ENCODE measurements at places on chromosomes 5 and 9.
A peak's percentile ranks its signal among the peaks of the same experiment; 100 is the strongest.

DNA sequence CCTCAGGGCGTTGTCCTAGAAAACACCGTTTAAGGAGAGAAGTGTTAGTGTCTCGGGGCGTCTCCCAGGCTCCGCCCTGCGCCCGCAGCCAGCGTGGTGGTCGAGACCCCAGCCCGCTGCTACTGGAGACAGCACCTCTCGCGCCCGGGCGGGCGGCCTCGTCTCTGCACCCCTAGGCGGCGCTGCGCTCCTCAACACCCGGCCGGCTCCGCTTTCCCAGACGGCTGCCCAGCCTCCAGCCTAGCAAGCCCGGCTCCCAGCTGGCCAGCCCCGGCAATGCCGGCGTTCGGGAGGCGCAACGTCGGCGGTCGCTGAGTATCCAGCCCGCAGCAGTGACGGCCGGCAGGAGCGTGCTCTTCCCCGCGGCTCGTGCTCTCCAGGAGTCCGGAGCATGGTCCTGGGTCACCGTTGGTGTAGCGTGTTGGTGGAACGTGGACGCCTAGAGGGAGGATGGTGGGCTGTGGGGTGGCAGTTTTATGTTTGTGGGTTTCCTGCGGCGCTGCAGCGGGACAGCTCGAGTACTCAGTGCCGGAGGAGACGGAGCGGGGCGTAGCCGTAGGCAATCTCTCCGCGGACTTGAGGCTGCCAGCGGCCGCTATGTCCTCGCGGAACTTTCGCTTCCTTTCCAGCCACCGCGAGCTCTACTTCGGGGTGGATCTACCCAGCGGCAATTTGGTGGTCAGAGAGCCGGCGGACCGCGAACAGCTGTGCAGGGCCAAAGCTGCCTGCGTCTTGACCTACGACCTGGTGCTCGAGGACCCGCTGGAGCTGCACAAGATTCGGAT, 536 bp downstream of the PCDHAC1 start:
- DNase-seq: peak; percentile 79

DNA sequence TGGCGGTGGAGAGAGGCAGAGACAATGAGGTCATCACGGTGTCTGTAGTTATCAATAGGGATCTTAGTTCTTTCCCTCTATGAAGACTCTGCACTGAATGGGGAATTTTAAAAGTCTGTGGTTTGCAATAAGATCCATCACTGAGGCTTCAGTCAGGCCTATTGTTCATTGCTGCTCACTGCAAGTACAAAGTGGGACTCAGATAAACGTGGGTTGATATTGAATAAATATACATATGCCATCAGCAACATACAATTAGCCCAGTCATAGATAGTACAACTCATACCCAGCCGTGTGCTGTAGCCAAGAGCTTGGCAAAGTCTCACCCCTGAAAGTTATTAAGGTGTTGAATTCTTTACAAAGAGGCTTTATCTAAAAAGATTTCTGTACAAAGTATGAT, 88.4 kb downstream of the ENC1 start:
- no peak for DNase-seq

GRCh38 chr5:138565100-138565821, 9.9 kb downstream of the HSPA9 start:
- DNase-seq: no peak

GRCh38 chr9:120855827-120856670, 13.3 kb upstream of the PSMD5 start:
- DNase-seq: no peak

DNA sequence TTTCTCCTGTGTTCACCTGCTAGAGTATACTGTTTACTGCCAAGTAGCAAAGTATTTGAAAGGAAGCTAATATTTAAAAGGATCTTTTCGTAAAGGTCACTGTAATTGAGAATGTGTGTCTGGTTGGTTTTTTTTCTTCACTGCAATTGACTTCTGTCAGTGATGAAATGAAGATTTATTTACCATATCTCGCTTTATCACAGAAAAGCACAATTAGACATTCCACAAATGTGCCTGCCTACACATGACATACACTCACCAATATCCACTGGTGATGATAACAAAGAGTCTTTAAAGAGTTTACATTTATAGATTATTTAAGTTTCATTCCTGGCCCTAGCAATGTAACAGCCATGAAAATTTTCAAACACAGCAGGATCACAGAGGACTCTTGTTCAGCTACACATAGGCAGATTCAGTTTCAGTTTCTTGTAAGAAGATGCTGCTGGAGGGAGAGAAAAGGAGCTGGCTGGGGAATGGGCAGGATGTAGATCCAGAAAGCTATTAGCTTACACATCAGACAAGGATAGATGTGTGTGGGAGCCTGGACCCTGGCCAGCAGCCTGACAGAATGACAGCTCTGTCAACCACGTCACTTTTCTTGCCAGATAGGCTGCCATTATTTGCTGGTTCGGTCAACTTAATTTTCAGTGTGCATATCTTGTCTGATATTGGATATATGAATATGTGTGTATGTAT, 104.0 kb downstream of the GDNF start:
- DNase-seq: peak; percentile 18

DNA sequence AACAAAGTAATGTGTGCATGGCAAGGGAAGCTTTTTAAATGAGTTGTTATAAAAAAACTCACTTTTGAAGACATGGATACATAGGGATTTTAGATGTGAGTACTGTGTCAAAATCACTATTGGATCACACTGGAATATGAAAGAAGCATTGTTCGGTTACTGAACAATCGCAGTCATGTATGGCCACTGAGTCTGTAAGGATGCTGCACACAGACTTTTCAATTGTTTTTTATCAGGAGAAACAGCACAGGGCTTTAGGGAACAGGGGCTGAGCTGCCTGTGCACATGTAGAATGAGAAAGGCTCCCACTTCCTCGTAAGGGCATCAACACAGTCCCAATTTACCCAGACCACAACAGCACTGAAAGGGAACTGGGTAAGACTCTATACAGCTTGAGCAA, 1333.9 kb upstream of the DMAC1 start:
- no peak for DNase-seq

GRCh38 chr5:5560016-5560415, 137.5 kb downstream of the ICE1 start:
- DNase-seq: no peak

DNA sequence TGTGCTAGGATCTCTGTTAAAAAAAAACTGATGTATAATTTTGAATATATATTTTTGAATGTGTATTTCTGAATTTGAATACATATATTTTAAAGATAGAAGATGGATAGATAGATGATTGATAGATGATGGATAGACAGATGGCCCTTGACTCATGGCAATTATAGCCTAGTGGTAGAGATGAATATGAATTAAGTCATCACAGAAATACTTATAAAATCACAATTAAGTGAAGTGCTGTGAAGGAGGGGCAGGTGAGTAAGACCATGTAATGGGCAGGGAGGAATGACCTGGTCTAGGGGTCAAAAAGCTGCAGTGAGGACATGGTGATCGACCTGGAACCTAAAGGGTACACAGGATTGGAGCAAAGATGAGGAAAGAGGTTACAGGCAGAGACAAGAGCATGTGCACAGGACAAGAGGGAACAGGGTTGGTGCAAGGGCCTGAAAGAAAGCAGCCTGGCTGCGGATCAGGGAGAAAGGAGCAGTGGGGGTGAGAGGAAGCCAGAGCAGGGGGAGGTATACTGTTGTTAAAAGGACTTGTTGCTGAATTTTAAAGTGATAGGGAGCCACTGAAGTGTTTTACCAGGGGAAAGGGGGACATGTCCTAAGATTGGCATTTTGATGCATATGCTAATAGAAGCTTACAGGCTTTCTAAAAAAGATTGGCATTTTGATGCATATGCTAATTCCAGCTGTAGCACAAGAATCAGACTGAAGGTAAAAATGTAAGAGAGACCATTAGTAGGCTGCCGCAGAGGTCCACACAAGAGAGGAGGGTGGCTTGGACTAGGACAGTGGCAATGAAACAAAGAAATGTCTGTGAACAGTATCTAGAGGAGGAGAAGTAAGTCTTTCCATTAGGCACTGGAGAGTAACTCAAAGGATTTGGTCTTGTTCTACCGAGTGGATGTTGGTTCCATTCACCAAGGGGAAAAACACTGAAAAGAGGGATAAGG, 527.8 kb downstream of the AGTPBP1 start:
- no peak for DNase-seq

DNA sequence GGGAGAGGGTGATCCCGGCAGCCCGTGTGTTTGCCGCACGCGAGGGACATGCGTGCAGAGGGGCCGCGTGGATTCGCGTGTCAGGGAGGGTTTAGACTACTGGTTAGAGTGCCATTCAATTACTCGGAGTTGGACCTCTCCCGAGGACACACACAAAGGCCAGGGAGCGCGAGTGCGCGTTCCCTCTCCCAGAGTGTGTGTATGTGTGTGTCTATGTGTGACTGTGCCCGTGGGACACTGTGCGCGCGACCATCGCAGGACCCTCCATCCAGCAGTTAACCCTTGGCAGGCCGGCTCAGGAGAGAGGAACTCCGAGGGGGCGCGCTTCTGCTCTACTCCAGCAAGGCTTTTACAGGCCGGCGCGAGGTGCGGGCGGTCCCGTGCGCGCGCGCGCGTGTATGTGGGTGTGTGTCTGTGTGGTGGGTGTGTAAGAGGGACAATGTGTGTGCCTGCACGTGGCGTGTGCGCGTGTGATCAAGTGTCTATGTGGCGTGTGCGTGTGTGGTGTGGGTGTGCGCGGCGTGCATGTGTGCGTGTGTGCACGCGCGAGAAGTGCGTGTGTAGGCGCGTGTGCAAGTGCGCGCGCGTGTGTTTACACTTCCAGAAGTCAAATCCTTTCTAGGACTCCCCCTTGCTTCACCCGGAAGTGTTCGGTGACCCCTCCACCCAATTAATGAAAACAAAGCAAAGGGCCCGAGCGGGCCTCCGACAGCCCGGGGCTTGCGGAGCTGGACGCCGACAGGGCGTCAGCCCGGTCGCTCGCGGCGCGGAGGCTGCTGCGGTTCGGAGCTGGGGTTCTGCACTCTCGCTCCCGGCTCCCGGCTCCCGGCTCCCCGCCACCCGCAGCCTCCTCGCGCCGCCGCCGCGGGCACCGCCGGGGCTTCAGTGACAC, 75.3 kb upstream of the TBCA start:
- no peak for DNase-seq

DNA sequence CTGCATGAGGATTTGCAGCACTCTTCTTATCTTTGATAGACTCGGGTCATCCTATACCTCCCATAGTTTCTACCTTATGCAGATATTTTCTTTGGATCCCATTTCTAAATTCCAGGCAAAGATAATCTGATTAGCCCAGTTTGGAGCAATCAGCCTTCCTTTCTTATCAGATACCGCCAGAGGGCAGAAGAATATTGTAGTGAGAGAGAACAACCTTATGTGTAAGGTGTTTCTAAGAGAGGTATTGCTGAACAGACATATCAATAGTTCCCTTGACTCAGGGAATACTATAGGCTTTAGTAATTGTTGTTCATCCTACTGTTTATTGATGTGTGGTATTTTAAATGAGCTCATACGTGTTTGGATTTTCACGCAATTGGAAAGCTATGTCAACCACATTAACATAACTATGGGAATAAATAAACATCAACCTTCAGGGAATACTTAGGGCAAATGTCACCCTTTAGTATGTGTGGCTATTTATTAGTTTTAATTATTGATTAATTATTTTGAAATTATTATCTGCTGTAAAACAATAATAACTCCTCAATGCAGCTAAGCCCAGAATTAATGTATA, 1435.2 kb upstream of the CDH9 start:
- no peak for DNase-seq

GRCh38 chr9:91714020-91714806, 235.8 kb downstream of the ROR2 start:
- peak; percentile 34 for DNase-seq

DNA sequence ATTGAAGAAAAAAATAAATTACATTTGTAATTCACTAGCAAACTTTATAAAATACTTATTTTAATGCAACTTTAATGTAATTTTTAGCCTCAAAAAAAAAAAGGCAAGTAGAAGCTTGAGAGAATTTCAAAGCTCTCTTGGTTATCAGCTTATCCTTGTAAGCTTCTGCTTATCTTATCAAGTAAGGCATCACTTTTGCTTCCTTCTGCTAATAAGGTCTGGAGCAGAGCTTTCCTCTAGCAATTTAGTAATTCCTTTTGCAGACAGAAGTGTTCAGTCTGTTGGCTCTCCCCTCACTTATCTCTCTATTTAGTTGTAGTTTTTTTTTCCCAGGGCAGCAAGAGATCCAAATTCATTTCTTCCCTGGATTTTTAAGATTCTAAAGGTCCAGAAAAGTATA, 525.0 kb downstream of the ISL1 start:
- no peak for DNase-seq

DNA sequence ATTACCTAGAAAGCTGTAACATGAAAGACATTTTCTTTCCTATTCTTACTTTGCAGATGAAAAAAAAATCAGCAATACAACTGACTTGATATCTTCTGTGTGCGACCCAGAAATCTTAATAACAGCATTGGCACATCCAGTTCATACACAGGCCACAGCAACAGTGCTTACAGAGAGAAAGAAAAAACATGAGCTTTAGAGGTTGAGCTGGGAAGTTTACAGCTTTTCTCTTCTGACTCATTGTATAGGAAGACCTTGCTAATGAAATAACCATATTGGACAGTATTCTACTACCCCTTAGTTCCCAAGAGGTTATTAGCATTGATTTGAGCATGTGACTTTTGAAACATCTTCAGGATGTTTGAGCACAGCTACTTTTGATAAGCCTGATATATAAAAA, 1033.4 kb upstream of the DMAC1 start:
- DNase-seq: no peak

GRCh38 chr9:112111461-112111860, 63.6 kb downstream of the SUSD1 start:
- DNase-seq: no peak

DNA sequence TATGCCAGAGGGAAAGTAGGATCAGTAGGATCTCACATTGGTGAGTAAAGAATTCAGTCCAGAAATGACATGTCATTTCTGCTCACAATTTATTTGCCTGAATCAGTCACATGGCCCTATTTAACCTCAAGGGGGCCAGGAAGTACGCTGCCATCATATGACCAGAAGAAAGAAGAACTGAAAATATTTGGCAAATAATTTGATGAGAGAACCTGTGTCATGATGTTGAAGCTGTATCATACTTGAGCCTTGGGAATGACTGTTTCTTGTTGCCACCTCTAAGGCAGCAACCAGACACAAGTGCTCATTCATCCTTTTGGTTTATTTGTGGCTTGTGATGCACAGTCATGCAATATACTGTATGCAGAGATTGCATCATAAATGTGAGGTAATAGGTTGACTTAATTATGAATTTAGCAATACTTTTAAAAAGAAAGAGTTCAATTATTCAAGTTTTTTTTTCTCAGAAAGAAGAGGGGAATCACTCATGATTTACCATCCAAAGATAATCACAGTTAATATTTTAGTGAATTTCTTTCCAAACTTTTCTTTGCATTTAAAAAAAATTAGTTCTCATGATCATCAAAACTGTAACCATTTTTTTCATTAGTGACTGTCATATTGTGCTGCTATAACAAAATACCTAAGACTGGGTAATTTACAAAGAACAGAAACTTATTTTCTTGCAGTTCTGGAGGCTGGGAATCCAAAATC, 8.2 kb upstream of the ZFYVE16 start:
- no peak for DNase-seq

- DNase-seq: peak; percentile 96
Measured at GRCh38 chr9:101229606-101230005, 155.2 kb downstream of the BAAT start.

- DNase-seq: no peak
Measured at GRCh38 chr5:59709346-59709821, 184.1 kb downstream of the PDE4D start.
